Melanocyte of skin (primary cell): ENCODE measurements at places on chromosomes 1 and 21. TPM values are rescaled to one million over a fixed set of nuclear protein-coding genes. Genes with fewer than 3 reads are reported as not detected.

DENND2C gene
- 2.8 and 4.7 TPM in 2 replicates for total RNA-seq

NBPF6 gene
- total RNA-seq = 0.15 and 0.33 TPM in 2 replicates

KIF17 gene
- total RNA-seq = 0.15 and 0.33 TPM in 2 replicates

MAP3K7CL gene
- 0.69 and 1.1 TPM in 2 replicates for total RNA-seq

TPR gene
- total RNA-seq = 38.2 and 61.8 TPM in 2 replicates

A3GALT2 gene
- total RNA-seq = not detected in 2 replicates

PLA2G2C gene
- not detected in 2 replicates for total RNA-seq

KRTAP19-5 gene
- not detected in 2 replicates for total RNA-seq

GBP2 gene
- 12.3 and 25.9 TPM in 2 replicates for total RNA-seq

SDE2 gene
- total RNA-seq = 26.3 and 27.9 TPM in 2 replicates

OR2L5 gene
- total RNA-seq = not detected in 2 replicates

DDX59 gene
- 14.1 and 18.9 TPM in 2 replicates for total RNA-seq

DHCR24 gene
- total RNA-seq = 305 and 424 TPM in 2 replicates

SNX7 gene
- 37.0 and 39.0 TPM in 2 replicates for total RNA-seq

KRTAP7-1 gene
- total RNA-seq = not detected in 2 replicates

OLFML3 gene
- 2.5 and 3.3 TPM in 2 replicates for total RNA-seq

FAM167B gene
- total RNA-seq = 28.5 and 30.3 TPM in 2 replicates

INKA2 gene
- total RNA-seq = 0.67 and 1.1 TPM in 2 replicates

SLAMF8 gene
- total RNA-seq = under 0.01 TPM in 2 replicates

KRTAP10-12 gene
- not detected in 2 replicates for total RNA-seq

LAMB3 gene
- 2.4 and 4.4 TPM in 2 replicates for total RNA-seq

LAD1 gene
- total RNA-seq = 0.34 and 0.36 TPM in 2 replicates

PIAS3 gene
- total RNA-seq = 5.2 and 9.5 TPM in 2 replicates

TBX19 gene
- total RNA-seq = 1.1 and 1.4 TPM in 2 replicates

NBPF4 gene
- under 0.01 TPM in 1 of 2 replicates, not detected in the other for total RNA-seq

SLC45A3 gene
- total RNA-seq = 3.2 and 5.7 TPM in 2 replicates

TCHHL1 gene
- not detected in 2 replicates for total RNA-seq

ZSWIM5 gene
- under 0.01 TPM in 1 of 2 replicates, not detected in the other for total RNA-seq

MROH7 gene
- total RNA-seq = under 0.01 TPM in 1 of 2 replicates, not detected in the other

VWA5B1 gene
- not detected in 2 replicates for total RNA-seq

TDRD5 gene
- total RNA-seq = not detected in 2 replicates

OR2T11 gene
- not detected in 2 replicates for total RNA-seq

NTNG1 gene
- total RNA-seq = 1.0 and 12.0 TPM in 2 replicates

CLIC6 gene
- total RNA-seq = under 0.01 TPM in 1 of 2 replicates, not detected in the other

CYYR1 gene
- total RNA-seq = not detected in 2 replicates

EDN2 gene
- not detected in 2 replicates for total RNA-seq

CD1D gene
- total RNA-seq = under 0.01 and 0.15 TPM in 2 replicates

APOBEC4 gene
- not detected in 2 replicates for total RNA-seq

MIXL1 gene
- total RNA-seq = under 0.01 and 0.33 TPM in 2 replicates

MX1 gene
- total RNA-seq = 548 and 1,579 TPM in 2 replicates

USP21 gene
- total RNA-seq = 12.0 and 13.1 TPM in 2 replicates

FAM163A gene
- total RNA-seq = under 0.01 TPM in 1 of 2 replicates, not detected in the other
